ENCODE measurements at places on chromosomes 3 and 15.

DNA sequence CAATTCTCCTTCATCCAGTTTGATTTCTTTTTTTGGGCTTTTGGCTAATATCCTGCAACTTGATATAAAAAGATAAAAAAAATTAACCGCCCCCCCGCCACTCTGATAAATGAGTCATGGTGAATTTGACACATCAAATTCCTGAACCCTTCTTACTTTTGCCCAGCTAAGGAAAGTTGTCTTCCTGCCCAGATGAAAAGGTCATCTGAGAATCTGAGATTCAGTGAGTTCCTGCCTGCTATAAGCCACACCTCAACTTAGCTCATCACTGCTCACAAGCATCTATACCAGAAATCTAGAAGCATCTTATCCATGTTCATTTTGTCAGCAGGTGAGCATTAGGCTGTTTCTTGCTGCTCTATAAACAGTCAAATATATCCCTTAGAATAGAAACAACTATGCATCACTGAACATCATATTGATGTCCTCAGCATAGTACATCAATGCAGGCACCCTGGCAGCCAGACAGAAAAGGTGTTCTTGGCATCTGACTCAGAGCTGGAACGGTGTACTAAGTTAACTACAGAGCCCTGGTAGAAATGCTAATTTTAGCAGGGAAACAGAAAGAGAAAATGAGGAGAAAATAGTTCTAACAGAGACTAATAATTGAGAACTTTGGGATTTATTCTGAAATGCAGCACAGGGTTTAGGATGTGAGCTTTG lies 77.1 kb downstream of the SEMA6D start:
- DNase-seq, result no peak

DNA sequence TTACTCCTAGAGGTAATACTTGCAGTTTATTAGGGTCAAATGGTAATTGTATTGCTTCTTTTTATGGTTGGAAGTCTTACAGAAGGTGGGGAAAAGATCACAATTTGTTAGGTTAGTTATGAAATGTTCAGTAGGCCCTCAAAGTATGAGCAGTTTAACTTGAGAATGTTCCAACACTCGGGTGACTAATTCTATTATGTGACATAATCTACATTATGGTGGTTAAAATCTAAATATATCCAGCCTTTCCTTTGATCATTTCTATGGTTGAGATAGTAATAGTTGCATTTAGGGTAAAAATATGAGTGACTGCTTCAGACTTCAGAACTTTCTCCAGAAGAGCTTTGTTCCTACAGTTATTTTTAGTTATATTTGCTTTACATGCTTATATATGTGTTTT lies 19.6 kb upstream of the FBXO22 start:
- peak; percentile 29 for DNase-seq

DNA sequence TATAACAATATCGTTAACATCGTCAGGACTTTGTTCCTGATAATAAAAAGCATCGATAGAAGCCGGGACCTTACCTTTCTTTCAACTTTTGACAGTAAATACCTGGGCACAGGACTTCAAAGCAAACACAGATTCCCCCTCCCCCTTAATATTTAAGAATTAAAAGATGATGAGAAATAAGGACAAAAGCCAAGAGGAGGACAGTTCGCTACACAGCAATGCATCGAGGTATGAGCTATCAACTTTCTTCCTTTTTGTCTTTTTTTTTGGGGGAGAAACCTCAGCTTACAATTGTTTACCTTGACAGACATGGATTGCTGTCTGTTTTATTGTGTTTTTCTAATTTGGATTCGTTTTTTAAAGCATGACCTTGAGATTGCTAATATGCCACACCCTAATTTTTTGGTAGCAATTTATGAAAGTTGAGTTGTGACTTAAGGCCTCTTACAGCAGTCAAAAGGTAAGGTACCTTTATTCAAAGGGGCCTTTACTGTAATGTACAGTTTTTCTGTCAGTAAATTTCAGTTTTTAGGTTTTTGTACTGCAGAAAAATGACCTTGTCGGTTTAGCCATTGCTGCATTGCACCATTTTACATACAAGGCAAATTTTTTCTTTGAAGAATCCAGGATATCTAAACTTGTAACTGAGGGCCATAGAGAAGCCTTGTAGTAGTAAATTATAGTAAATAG lies 1.1 kb downstream of the CHD2 start:
- DNase-seq, result no peak

- DNase-seq, result no peak
Measured at GRCh38 chr3:119360736-119361462, 66.7 kb downstream of the ARHGAP31 start.

DNA sequence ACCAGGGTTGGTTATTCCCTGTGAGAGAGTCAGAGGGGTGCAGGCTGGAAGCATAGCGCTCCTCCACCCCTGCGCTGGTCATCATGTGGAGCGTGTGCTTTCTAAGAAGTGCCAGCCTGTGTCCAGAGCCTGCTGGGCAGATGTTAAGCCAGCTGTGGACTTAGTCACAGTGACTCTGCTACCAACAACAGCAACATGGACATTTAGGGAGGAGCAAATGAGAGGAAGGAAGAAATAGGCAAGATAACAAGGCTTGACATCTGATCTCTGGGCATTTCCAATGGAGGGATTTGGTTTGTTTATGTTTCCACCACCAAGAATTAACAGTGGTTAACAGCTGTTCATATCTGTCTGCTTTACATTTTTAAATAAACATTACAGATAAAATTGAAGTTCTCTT lies 36.4 kb upstream of the MYZAP start:
- DNase-seq, result no peak

- DNase-seq, result no peak
Measured at GRCh38 chr15:86743283-86743903, 663.7 kb downstream of the AGBL1 start.

GRCh38 chr3:48226939-48227338 lies 3.6 kb downstream of the CAMP start:
- no peak for DNase-seq
